Activated CD8-positive, alpha-beta memory T cell treated with anti-CD3 and anti-CD28 coated beads for 4 hours (primary cell): ENCODE measurements at places on chromosomes 13 and 19.

GRCh38 chr19:13342672-13343071 is 163.6 kb downstream of the CACNA1A start:
- DNase-seq: no peak

- no peak for DNase-seq
These were observed 2641.8 kb upstream of the PCDH20 start for GRCh38 chr13:64057372-64058020.

DNA sequence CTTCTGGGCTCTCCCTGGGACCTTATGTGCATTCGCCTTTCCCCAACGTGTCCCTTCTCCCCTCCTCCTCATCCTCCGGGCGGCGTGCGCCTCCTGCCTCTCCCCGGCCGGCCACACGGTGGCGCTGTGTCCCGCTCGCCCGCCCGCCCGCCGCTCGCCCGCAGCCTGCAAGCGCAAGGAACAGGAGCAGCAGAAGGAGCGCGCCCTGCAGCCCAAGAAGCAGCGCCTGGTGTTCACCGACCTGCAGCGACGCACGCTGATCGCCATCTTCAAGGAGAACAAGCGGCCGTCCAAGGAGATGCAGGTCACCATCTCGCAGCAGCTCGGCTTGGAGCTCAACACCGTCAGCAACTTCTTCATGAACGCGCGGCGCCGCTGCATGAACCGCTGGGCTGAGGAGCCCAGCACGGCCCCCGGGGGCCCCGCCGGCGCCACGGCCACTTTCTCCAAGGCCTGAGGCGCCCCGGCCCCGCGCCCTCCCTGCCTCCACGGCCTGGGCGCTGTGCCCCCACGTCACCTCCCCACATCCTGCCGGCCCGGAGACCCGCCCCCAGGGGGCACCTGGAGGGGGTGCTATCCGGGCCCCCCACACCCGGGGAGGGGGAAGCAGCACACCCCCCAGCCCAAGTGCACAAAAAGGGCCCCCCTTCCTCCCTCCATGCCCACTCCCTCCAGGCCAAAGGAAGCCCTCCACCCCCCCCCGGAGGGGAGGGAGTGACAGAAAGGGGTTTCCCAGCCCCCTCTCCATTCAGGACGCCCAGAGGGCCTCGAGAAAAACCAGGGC is 21.9 kb downstream of the ONECUT3 start:
- DNase-seq: no peak

DNA sequence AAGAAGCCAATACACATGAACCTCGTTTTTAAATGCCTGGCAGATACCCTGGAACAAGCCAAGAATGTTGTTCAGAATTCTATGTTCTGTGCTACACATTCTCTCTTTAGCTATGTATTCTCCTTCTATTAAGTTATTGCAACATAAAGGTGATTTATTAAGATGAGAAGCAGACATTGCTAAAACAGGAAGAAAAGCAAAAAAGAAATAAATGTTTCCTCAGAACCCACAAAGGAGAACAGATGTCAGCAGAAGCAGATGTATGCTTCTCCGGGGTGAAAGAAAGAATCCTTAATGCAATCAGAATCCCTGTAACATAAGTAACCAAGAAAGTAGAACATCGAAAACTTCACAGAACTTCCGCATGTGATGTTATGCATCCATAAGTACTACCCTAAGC is 302.9 kb downstream of the DCT start:
- no peak for DNase-seq

- no peak for DNase-seq
These were observed 193.0 kb downstream of the NDFIP2 start for GRCh38 chr13:79673993-79674377.

GRCh38 chr19:48499316-48500090 is 12.1 kb downstream of the LMTK3 start:
- no peak for DNase-seq

- DNase-seq: no peak
These were observed 15.6 kb upstream of the ZNF730 start for GRCh38 chr19:23101241-23101640.

DNA sequence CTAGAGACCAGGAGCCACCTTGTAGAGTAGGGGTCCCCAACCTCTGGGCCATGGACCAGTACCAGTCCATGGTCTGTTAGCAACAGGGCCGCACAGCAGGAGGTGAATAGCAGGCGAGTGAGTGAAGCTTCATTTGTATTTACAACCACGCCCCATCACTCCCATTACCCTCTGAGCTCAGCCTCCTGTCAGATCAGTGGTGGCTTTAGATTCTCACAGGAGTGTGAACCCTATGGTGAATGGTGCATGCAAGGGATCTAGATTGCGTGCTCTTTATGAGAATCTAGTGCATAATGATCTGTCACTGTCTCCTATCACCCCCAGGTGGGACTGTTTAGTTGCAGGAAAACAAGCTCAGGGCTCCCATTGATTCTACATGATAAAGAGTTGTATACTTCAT is 303.6 kb downstream of the KCNRG start:
- DNase-seq: no peak

DNA sequence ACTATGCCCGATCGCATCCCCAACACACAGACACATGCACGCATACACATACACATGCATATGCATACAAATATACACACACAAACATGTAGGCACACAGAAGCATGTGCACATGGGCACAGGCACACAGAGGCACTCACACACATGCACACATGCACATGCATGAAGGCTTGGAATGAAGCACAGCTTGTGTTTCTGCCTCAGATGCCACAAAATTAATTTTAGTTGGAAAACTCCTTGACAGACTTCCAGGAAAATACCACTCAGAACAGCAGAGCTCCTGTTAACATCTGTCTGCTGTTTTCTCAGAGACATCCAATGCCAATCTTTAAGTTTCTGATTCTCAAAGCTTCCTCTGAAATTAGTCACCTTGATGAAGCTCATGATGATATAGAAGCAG is 532.7 kb downstream of the RFC3 start:
- no peak for DNase-seq

DNA sequence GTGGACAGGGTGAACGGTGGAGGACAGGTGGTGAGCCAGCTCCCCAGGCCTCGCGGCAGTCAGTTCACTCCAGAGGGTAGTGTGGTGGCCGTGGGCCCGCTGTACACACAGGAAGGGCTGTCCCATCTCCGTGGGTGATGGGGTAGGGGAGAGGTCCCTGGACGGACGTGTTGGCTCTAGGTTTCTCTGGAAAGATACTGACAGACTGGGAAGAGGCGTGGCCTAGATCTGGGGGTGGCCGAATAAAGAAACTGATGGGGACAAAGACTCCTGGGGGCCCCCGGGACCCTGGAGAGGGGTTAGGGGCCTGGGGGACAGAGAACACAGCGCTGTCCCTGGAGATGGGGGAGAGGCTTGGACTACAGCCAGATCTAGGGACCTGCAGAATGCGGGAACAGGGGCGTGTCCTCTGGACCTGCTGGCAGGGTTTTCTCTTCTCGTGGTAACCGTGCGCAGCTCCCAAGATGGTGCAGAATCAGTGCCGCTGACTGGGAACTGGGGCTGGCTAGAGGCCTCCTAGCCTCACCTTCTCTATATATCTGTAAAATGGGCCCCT is 4.0 kb upstream of the PRAM1 start:
- DNase-seq: no peak

DNA sequence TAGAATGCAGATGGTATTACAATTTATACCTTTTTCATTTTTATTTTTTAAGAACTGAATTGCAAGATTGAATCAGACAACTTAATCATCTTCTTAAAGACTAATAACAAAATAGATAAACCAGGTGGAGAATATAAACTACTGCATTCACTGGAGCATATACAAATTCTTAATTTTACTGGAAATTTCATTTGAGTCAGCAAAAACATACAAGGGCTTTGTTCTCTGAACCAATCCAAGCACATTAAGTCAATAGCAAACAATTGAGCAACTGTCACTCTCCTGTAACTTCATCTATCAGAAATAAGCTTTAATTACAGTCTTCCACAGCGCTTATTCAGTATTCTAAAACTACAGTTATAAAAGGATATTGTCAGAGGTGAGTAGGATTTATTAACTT is 167.4 kb upstream of the OBI1 start:
- no peak for DNase-seq

GRCh38 chr19:30722186-30722585 is 350.0 kb downstream of the ZNF536 start:
- DNase-seq: no peak

- no peak for DNase-seq
These were observed 278.3 kb downstream of the TEX29 start for GRCh38 chr13:111598747-111599146.

DNA sequence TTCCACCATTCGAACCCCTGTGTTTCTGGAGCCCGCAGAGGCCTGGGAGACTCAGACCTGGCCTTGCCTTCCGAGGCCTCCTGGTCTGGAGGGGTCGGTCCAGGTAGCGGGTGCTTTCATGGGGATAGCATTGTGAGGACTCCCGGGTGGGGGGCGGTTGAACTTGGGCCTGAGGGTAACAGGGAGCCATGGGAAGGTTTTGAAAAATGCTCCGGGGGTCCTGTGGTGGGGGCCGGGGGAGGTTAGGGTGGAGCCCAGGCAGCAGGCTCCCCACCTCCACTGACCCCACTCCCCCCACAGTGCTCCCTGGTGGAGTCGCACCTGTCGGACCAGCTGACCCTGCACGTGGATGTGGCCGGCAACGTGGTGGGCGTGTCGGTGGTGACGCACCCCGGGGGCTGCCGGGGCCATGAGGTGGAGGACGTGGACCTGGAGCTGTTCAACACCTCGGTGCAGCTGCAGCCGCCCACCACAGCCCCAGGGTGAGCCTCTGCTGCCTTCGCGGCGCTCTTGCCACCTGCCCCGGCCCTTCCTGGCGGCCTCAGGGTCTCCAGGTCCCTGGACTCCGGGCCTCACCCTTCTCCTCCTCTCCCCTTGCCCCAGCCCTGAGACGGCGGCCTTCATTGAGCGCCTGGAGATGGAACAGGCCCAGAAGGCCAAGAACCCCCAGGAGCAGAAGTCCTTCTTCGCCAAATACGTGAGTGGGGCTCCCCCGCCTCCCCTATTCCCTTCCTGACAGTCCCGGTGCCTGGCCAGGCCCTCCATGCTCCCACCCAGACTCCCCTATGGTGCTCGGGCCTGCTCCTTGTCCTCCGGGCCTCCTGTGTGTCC is 3.8 kb upstream of the GARIN5A start:
- DNase-seq: no peak

DNA sequence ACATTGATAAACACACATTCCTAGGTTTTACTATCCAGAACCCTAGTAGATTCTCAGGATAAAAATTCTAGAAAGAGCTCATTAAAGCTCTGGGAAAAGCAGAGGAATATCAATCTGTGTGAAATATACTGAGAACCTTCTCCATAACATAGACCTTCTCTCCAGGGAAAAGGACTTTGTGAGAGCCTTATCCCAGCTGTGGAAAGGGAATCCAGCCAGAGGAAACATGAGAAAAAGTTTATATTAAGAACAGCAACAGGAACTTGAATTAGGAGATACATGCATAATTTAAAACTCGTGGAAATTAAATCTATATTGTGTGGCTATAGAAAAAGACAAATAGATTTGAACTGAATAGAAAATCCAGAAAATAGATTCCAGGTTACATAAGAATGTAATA is 1639.9 kb downstream of the EFNB2 start:
- DNase-seq: no peak

GRCh38 chr13:100513987-100514670 is 74.5 kb downstream of the GGACT start:
- DNase-seq: no peak

- no peak for DNase-seq
These were observed 10.3 kb upstream of the MYCBP2 start for GRCh38 chr13:77337159-77337558.

GRCh38 chr19:45764475-45764874 is 4.6 kb downstream of the SIX5 start:
- DNase-seq: no peak

- no peak for DNase-seq
These were observed 30.8 kb downstream of the WTIP start for GRCh38 chr19:34512254-34512822.

DNA sequence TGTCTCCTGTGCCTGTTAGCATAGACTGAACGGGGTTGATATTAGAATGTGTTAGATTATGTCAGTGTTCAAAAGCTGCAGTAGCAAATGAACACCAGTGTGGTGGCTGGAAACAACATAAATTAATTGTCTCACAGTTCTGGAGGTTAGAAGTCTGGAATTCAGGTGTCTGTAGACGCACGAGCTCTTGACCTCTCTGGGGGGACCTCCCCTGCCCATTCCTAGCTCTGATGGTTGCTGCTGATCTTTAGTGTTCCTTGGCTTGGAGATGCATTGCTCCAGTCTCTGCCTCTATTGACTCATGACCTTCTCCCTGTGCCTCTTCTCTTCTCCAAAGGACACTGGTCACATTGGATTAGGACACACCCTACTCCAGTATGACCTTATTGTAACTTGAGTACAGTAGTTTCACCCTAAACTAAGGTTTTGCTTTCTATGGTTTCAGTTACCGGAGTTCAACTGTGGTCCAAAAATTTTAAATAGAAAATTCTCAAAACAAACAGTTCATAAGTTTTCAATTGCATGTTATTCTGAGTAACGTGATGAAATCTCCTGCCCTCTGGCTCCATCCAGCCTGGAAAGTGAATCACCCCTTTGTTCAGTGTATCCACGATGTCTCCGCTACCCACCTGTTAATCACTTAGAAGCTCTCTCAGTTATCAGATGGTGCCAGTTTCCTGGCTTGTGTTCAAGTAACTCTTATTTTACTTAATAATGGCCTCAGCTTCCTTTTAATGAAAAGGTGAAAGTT is 273.2 kb downstream of the MYO16 start:
- no peak for DNase-seq

DNA sequence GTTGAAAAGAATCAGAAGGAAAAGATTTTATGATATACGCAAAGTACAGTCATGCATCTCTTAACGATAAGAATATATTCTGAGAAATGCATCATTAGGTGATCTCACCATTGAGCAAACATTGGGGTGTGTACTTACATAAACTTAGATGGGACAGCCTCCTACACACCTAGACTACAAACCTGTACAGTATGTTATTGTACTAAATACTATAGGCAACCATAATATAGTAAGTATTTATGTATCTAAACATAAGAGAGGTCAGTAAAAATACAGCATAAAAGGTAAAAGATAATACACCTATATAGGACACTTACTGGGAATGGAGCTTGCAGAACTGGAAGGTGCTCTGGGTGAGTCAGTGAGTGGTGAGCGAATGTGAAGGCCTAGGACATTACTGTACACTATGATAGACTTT is 254.6 kb downstream of the SPRY2 start:
- DNase-seq: no peak

DNA sequence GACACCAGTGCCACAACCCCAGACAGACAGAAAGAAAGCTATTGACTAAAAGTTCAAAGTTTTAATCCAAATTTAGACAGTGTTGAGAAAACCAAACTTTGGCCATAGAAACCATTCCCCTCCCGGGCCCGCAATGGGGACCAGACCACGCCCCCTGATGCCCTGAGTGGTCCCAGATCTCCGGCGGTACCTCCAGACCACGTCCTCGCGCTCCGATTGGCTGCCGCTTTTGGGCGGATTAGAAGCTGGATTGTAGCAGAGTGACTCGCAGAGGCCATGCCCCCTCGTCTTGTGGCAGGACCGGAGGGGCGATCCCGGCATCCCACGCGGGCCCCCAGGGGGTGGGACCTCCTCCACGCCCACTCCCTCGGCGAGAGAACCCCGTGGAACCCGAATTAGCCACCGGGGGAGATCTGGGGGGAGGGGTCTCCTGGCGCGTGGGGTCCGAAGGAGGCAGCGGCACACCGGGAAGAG is 797 bp upstream of the HSD17B14 start:
- DNase-seq: peak; percentile 46

GRCh38 chr19:55546822-55547614 is 1.7 kb upstream of the SBK3 start:
- DNase-seq: no peak
